ENCODE measurements at places on chromosomes 3 and 15.

DNA sequence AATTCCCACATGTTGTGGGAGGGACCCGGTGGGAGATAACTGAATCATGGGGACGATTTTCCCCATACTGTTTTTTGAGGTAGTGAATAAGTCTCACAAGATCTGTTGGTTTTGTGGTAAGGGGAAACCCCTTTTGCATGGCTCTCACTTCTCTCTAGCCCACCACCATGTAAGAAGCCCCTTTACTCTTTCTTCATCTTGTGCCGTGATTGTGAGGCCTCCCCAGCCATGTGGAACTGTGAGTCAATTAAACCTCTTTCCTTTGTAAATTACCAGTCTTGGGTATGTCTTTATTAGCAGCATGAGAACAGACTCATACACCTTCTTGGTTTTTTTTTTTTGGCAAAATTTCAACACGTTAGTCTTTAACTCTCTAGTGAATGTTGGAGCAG lies 18.1 kb downstream of the ARL8B start:
- DNase-seq: no peak

DNA sequence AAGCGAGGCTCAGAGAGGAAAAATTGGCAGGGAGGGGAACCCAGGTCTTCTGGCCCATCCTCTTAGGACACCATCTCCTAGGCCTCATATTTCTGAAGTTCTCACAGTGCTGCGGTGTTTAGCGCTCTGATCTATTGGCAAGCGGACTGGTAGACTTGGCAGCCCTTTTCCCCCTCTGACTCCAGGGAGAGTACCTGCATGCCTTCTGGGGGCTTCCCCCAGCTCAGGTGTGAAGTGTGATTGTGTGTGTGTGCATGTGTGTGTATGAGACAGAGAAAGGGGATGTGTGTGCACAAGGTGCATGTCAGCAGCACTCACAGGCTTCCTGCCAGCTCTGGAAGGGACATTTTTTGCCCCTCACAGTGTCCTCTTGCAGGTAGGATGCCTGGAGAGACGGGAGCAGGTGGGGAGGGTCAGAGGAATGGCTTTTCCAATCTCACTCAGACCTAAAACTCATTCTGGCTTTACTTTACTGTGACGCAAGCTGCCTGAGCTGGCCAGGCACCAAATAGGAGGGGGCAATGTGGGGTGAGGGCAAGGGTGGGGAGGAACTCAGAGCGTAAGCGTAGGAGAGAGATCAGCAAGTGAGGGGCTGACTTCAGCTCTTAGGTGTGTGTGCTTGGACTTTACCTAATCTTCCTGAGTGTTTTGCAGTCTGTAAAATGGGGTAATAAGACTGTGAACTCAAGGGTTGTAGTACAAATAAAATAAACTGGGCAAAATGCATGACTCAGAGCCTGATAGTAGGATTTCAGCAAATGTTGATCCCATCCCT lies 4.0 kb upstream of the IL17RE start:
- no peak for DNase-seq

DNA sequence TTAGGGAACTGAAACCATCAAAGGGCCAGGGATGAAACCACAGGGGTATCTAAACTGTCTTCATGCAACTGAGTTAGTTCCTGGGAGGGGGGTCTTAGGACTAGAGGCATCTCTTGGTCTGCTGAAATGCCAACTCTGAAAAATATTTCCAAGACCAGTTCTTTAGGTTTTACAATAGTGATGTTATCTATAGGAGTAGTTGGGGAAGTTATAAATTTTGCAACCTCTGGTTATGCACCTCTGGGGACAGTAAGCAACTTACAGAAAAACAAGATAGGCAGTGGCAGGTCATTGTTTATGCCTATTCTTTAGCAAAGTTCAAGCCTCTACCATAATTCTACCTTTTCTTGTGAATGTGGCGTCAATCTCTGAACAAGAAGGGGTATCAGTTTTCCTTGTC lies 60.5 kb upstream of the MINAR1 start:
- no peak for DNase-seq

- DNase-seq: peak; percentile 94
Observed at GRCh38 chr15:48680841-48681240, 35.3 kb upstream of the FBN1 start.

DNA sequence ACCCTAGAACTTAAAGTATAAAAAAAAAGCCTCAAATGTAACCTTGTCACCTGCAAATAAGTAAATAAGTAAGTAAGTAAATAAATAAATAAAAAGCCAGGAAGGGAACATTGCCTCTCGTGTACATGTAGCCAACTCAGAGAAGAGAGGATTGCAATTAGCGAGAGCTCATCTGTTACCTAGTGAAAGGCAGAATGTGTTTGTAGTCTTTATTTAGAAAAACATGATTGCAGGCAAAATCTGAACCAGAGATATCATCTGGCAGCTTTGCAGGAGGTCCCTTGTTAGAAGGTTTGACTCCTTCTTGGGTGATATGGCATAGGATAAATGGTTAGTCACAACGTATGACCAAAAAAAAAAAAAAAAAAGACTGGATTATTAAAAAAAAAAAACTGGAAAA lies 71.6 kb upstream of the SYN2 start:
- DNase-seq: no peak

GRCh38 chr15:60399931-60400330 lies 2.1 kb upstream of the ANXA2 start:
- DNase-seq: peak; percentile 93

GRCh38 chr3:156473341-156473740 lies 81.6 kb downstream of the SSR3 start:
- no peak for DNase-seq

DNA sequence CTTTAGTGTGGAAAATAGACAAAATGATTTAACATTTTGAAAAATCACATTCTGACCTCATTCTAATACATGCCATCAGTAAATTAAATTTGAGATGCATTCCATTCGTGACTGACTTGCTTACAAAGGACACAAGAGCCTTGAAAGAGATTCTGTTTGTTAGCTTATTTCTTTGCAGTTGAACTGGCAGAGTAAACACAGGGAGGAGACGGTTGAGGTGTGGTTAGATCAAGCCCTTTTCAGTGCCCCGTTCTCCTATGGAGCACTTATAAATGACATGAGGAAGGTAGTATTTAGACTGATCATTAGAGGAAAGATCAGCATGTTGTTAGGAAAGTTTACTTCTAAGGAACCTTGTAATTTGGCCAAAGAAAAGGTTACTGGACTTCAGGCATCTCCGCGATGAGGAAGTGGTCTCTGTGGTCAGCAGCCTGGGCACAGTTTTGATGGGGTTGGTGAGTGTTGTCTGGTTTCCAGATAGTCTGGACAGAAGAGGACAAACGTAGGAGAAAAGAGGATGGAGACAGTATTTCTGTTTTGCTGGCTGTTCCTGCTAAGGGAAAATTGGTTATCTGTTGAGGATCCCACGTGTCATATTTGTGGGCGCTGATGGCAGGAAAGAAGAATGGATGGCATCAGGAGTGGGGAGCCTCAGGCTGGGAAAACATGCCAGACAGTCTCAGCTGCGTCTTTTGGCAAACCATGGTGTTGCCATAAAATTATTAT lies 328.9 kb upstream of the TBL1XR1 start:
- peak; percentile 59 for DNase-seq

DNA sequence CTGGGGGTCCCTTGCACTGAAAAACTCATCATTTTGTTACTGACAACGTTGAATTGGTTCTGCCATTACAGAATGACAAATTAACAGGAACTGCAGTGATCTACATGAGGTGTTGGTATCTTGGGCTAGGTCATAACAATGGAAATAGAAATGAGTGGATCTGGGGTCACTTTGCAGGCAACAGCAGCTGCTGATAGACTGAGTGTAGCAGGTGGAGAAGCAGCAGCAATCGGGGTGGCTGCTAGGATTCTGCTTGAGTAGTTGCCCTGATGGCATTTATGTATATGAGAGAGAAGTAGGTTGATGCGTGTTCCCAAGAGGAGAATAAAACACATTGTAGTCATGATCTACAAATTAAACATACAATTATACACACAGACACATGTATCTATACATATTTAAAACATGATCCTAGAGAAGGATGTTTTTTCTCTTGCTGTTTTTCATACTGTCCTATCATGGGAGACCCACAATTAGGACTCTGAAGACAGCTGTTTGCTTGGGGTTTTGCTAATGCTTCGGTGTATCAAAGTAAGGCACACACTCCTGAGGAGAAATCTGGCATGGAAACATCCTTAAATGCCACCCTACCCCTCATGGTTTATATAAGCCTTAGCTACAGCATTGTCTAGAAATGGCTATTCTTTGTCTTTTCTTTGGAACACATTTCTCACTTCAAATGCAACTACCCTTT lies 15.8 kb upstream of the THBS1 start:
- DNase-seq: no peak

DNA sequence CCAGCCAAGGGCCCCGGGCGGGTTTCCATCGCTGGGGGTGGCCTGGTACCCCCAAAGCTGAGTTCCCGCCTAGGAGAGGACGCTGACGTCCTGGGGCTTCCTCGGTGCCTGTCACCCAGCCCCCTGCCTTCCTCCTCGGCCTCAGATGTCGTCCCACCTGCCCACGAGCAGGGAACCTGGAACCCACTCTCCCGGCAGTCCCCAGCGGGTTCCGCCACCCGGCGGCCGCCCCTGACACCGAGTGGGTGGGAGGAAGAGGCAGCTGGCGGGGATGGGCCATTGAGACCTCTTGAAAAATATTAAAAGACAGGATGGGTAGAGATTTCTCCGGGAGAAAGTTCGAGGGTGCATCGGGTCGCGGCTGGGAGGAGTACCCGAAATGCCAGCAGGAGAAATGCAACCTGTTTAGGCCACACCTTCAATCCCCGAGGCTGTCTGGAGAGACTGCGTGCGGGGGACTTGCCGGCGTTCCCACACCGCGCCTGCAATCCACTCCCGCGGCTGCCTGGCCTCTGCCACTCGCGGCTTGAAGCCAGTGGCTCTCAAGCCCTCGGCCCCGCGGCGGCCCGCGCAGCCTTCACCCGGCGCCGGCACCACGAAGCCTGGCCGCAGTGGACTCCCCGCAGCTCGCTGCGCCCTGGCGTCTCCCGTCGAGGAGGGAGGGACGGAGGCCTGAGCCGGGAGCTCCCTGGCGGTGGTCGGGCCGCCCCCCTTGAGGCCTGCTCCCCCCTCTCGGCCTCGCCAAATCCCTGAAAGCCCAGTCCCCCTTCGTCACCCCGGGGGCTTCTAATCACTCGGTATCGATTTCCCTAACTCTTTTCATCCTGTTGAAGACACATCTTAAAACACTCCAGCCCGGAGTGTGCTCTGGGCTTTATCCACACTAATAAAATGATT lies 8.6 kb upstream of the NR2F2 start:
- DNase-seq: no peak

DNA sequence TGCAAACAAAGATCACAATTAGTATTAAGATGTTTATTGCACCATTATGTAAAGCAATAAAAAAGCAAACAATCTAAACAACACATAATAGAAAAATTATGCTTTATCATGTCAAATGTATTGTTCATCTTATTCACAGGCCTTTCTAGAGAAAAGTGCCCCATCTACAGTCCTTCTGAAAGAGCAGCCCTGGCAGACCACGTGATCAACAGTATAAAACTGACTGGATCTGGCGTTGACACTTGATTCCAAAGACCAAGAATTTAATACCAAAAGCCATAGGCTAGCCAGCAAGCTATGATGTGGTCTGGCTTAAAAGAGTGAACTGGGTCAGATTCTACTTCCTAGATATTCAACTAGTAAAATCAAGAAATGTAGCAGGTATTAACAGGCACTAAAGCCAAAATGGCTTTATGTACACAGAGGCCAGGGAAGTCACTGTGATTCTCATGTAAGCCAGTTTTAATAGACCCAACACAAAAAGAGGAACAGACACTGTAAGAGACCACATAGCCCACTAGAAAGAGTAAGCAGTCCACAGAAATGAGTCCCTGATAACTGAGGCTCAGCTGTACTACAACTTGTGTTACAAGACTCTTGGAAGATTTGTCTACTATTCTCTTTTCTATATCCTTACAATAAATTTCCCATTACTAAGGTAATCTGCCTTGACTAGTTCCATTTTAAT lies 32.5 kb downstream of the DMXL2 start:
- DNase-seq: no peak
